ENCODE measurements at places on chromosomes 6 and 20.

DNA sequence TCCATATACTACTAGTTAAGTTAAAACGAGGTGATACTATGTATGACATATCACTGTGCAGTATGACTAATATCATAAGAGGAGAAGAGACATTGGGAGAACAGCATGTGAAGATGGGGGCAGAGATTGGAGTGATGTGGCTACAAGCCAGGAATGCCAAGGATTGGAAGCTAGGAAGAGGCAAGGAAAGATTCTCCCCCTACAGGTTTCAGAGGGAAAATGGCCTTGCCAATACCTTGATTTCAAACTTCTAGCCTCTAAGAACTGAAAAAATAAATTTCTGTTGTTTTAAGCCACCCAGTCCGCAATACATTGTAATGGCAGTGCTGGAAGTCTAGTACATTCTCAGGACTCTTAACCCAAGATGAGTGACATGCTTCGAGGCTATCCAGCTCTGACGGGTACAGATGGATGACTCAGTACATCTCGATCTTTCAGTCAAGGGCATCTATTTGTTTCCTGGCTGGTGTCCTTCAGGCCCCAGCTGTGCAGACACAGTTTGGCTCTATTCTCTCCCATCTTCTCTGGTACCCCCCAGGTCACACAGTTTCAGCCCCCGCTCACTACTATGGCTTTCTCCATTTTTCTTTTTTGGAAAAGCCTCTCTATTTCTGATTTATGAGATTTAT, 55.5 kb upstream of the THEMIS start:
- no peak for DNase-seq

DNA sequence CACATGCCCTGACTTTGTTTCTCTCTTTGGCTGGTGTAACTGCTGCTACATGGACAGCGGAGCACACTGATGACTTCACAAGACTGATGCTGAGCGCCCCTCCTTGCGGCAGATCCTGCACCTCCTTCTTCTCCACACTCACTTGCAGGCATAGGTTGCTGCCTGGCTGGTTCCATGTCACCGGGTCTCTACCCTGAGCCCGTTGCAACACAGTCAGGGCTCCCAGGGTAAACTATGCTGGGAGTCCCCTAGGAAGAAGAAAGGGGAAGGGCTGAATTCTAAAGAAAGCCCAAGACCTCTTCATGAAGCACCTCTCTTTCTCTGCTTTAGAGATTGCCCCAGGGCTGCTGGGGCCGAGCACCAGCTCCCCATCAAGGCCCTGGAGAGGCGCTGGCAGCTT, 83.3 kb upstream of the DUSP22 start:
- no peak for DNase-seq

- no peak for DNase-seq
Measured at GRCh38 chr6:23195487-23195886, 626.1 kb downstream of the HDGFL1 start.

DNA sequence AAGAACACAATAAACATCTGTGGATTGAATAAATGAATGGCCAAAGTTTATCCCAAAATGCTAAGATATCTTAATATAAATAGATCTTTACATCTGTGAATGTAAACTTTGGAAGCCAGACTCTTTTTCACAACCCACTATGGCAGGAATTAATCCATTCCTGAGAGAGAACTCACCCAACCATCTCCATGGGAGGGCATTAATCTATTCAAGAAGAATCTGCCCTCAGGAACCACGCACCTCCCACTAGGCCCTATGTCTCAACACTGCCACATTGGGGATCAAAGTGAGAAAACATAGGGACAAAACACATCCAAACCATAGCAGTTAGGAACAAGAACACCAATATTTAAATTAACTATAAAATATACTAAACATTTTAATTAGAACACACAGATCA, 3.4 kb downstream of the UBE3D start:
- no peak for DNase-seq

GRCh38 chr20:2986466-2986865, 57.0 kb upstream of the GNRH2 start:
- no peak for DNase-seq

DNA sequence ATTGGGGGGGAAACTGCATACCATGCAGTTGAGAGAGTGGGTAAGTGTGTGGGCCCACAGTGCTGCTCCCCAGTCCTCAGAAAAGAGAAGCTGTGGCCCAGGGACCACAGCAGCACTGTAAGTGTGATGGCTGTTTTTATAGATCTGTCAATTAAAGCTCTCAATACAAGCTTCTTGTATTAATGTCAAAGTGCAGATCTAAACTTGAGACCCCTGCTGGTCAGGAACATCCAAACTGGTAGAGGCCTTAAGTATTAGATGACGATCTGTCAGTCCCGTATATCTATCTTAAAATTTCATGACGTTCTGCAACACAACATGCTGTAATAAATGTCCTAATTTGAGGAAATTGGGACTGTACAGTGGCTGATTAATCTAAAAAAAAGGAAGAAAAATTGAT, 74.8 kb downstream of the TULP4 start:
- DNase-seq: no peak

DNA sequence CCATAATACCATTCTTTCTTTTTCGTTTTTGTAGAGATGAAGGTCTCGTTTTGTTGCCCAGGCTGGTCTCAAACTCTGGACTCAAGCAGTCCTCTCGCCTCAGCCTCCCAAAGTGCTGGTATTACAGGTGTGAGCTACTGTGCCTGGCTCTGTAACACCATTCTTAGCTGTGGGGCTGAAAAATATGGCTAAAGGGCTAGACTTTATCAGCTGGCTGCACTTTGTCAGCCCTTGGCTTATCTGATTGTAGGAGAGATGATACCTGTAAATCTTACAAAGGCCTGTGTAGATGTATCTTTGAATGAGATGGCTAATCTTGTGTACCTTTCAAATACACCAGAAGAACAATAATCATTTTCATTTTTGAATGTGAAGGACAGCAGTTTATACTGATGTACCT, 55.2 kb downstream of the ZFAND3 start:
- no peak for DNase-seq

GRCh38 chr6:146937316-146937715, 266.9 kb upstream of the STXBP5 start:
- DNase-seq: no peak

DNA sequence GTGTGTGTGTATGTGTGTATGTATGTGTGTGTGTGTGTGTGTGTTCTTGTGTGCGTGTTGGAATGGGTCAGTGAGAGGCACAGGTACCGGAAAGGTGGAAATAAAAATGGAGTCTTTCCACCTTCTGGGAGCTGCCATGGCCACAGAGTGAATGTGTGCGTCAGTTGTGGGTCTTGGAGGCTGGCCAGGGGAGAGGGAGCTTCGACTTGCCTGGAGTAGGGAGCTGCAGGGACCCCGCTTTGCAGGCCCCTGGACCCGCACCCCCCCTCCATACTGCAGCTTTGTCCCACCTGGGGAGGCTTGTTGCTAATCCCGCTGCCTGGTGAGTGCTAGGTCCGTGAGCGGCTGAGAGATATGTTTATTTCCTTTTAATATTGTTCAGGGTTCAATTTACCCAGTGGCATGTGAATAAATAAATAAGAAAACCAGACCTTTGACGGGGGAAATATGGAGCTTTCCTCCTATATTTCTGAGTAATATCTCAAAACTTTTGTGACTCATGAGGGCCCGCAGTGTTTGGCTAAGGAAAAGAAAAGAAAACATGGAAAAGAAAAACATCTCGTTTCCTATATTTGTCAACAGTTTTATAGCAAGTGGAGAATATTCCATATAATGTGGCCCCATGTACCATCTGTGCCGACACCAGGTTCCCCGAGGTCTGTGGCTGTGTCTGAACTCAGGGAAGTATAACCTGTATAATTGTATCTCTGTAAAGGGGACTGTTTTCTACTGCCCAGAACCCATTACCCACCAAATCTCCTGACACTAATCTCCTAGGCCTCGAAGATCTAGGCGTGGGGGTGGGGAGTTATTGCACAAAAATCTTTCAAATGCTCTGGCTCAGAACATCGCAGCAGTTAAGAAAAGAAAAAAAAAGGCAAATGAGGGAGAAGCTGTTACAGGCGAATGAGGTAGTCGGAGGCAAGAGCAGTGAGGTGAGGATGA, 24.6 kb upstream of the CCDC167 start:
- DNase-seq: no peak

GRCh38 chr6:68317366-68317765, 317.7 kb upstream of the ADGRB3 start:
- DNase-seq: no peak
